ENCODE measurements at places on chromosomes 7 and 10. TPM values are rescaled to one million over a fixed set of nuclear protein-coding genes. Genes with fewer than 3 reads are reported as not detected.

GRCh38 chr7:41881331-41882130 is 178.6 kb upstream of the INHBA start:
- no peak for DNase-seq
- H3K36me3 ChIP-seq: no peaks in the 10 kb centered on the region
- peak overlapping the region; percentile 90 for H3K27ac ChIP-seq
- H3K27me3 ChIP-seq: no peaks in the 10 kb centered on the region
- peaks cover 55% of the 10 kb centered on the region for H3K4me1 ChIP-seq

KLLN gene
- polyA plus RNA-seq: 1.2 TPM

DNA sequence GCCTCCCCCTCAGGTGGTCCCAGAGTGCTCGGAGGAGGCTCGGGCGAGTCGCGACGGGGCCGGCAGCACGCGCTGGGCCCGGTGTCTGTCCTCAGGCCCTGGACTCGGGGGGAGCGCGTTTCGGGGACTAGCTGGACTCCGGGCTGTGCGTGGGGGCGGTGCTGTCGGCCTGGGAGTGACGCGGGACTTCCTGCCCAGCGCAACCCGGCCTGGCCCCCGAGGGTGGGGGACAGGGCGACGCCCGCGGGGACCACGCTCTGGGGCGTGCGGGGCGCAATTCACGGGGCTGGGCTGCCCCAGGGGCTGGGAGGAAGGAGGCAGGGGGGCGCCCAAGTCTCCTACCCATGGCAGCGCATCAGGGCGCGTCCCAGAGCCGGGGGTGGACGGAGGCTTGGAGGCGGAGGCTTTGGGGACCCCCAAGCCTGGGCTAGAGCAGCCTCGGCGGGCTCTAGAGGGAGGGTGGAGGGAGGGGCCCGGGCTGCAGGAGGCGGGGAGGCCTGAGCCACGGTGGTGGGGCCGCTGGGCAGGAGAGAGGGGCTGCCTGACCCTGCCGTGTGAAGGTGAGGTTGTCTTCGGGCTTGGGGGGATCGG is 2.3 kb upstream of the VENTX start:
- no peaks in the 10 kb centered on the region for H3K36me3 ChIP-seq
- H3K4me1 ChIP-seq: no peaks in the 10 kb centered on the region
- H3K27ac ChIP-seq: no peak overlapping the region
- no peak overlapping the region for H3K4me3 ChIP-seq
- DNase-seq: no peak

TSC22D4 gene
- polyA plus RNA-seq: 32.7 TPM

FZD8 gene
- polyA plus RNA-seq: 1.4 TPM

GPRIN2 gene
- polyA plus RNA-seq: 0.03 TPM

ZNF511 gene
- polyA plus RNA-seq: 43.5 TPM

DNA sequence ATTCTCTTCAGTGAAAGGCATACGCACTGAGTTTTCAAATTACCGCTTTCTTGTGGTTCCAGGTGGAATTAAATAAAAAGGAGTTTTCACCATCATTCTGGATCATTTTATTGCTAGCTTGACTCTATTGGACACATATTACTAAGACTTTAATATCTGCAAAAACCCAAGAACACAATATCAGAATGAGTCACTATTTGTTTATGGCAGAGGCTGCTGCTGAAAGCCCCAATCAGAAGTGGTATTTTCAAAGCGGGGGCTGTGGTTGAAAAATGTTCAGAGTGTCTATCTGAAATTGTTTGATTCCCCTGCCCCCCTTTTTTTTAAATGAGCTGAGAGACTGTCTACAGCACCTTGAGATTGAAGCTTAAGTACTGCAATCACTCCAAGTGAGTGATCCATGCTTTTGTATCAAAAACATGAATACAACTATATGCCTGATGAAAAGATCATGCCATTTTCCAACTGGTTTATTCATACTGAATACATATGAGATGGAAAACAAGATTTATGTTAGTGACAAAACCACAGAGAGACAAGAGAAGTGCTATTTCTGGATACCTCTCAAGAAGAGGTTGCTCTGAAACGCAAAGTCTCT is 376.4 kb downstream of the HTR7 start:
- no peak overlapping the region for H3K4me3 ChIP-seq
- no peak for DNase-seq
- H3K36me3 ChIP-seq: no peaks in the 10 kb centered on the region
- no peaks in the 10 kb centered on the region for H3K4me1 ChIP-seq

- no peaks in the 10 kb centered on the region for H3K4me1 ChIP-seq
- H3K27ac ChIP-seq: no peak overlapping the region
- H3K4me3 ChIP-seq: no peak overlapping the region
- DNase-seq: no peak
- no peaks in the 10 kb centered on the region for H3K27me3 ChIP-seq
These were observed 251.2 kb downstream of the DNAJB6 start for GRCh38 chr7:157587805-157588560.

- no peak overlapping the region for H3K4me3 ChIP-seq
- DNase-seq: no peak
- no peak overlapping the region for H3K27ac ChIP-seq
- no peaks in the 10 kb centered on the region for H3K27me3 ChIP-seq
- H3K4me1 ChIP-seq: no peaks in the 10 kb centered on the region
These were observed 62.0 kb upstream of the SEMA3A start for GRCh38 chr7:84256571-84256971.

ADAP1 gene
- 5.4 TPM for polyA plus RNA-seq

COBL gene
- polyA plus RNA-seq: not detected

Data from SK-N-SH (cell line).